ENCODE measurements at places on chromosomes 13 and 19. TPM values are rescaled to one million over a fixed set of nuclear protein-coding genes. Genes with fewer than 3 reads are reported as not detected.

DNA sequence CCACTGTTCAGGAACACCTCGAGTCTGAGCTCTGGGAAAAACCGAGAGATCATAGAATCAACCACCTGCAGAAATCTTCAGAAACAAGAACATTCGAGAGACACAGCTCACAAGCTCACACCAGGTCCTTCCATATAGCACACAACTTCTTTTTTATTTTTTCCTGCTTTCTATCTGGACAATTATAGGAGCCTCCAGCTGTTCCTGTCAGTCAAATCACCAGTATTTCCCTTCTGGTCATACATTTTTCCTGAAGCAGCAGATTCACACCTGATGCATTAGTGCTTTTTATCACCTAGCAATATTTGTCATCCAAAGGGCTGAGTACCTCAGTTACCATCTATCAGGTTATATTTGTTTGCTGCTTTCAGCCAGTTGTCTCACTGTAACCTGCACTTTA is 323.5 kb downstream of the FOXO1 start:
- H3K4me1 ChIP-seq = no peaks in the 10 kb centered on the region
- no peaks in the 10 kb centered on the region for H3K36me3 ChIP-seq
- DNase-seq = no peak
- no peaks in the 10 kb centered on the region for H3K27me3 ChIP-seq
- no peak overlapping the region for H3K27ac ChIP-seq

DNA sequence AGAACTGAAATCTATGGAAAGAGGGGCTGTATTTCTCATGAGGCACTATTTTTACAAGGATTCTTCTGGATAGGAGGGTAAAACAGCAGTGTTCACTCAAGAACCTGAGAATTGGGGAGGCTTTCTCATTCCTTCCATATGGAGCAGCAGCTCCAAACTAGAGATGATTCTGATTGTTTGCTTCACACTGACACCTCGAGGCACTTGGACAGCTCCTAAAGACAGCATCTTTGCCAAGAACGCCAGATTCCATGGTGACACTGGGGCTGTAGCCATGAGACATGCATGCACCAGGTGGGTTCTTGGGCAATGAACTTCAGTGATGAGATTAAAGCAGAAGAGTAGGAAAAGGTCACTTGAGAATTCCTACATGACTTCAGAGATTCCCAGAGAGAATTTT is 361.5 kb upstream of the HTR2A start:
- H3K27ac ChIP-seq = no peak overlapping the region
- H3K27me3 ChIP-seq = no peaks in the 10 kb centered on the region
- no peaks in the 10 kb centered on the region for H3K36me3 ChIP-seq
- no peak for DNase-seq
- H3K4me3 ChIP-seq = no peak overlapping the region
- no peaks in the 10 kb centered on the region for H3K4me1 ChIP-seq

PRTN3 gene
- total RNA-seq = not detected

SOHLH2 gene
- 2.3 TPM for total RNA-seq

FBXO27 gene
- 48.5 TPM for total RNA-seq

DNA sequence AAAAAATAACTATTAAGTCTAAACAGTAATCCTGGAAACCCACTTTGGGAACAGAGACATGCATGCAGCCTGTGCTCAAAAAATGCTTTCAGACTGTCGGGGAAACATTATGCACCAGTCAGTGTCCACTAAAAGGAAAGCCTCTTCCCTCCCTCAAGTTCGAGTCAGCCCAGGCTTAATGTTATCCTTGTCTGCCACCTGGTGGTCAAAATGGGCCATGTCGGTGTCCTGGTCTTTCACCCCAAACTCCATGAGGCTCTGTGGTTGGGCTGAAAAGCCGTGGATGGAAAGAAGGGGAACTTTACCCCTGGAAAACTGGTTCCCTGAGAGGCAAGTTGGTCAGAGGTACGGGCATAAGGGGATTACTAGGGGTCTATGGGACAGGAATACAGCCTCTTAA is 88.4 kb upstream of the ZNF492 start:
- H3K4me1 ChIP-seq = no peaks in the 10 kb centered on the region
- H3K27me3 ChIP-seq = no peaks in the 10 kb centered on the region
- no peaks in the 10 kb centered on the region for H3K36me3 ChIP-seq
- no peak overlapping the region for H3K27ac ChIP-seq
- DNase-seq = no peak
- H3K4me3 ChIP-seq = no peak overlapping the region

S1PR5 gene
- 7.9 TPM for total RNA-seq
